Karpas-422 (cell line): ENCODE measurements at places on chromosomes 12 and 14. TPM values are rescaled to one million over a fixed set of nuclear protein-coding genes. Genes with fewer than 3 reads are reported as not detected.

TAS2R42 gene
- not detected in 2 replicates for total RNA-seq

FAM222A gene
- 0.11 and 0.94 TPM in 2 replicates for total RNA-seq

GRCh38 chr14:74610866-74611649 is 979 bp downstream of the LTBP2 start:
- H3K4me3 ChIP-seq, result no peak overlapping the region
- no peaks in the 10 kb centered on the region for H3K36me3 ChIP-seq
- DNase-seq, result no peak
- no peaks in the 10 kb centered on the region for H3K27me3 ChIP-seq
- no peak overlapping the region for H3K27ac ChIP-seq

GPR84 gene
- total RNA-seq, result 0.29 TPM in 1 of 2 replicates, not detected in the other

GZMH gene
- total RNA-seq, result not detected in 2 replicates

DNA sequence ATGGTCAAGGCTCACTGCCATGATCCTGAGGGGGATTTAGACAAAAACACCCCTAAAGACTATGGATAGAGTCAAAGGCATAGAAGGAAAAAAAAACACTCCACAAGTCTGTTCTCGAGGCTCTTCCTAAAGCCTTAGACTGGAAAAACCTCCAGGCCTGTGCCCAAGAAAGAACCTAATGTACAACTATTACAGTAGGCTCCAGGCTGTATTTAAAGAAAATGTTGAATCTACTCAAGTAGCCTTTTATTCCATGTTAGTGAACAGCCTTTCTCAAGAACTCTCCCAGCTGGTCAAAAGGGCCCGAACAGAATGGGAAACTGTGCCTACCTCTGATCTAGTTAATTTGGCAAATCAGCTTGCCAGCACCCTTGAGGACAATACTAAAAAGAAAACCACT is 28.3 kb downstream of the GNPTAB start:
- H3K27ac ChIP-seq, result no peak overlapping the region
- no peaks in the 10 kb centered on the region for H3K36me3 ChIP-seq
- H3K27me3 ChIP-seq, result no peaks in the 10 kb centered on the region
- H3K4me3 ChIP-seq, result no peak overlapping the region
- no peak for DNase-seq
- H3K4me1 ChIP-seq, result no peaks in the 10 kb centered on the region

GRCh38 chr12:12286441-12286840 is 19.6 kb upstream of the LRP6 start:
- H3K27me3 ChIP-seq, result no peaks in the 10 kb centered on the region
- H3K4me3 ChIP-seq, result no peak overlapping the region
- no peak for DNase-seq
- H3K4me1 ChIP-seq, result no peaks in the 10 kb centered on the region

- no peak for DNase-seq
- no peaks in the 10 kb centered on the region for H3K36me3 ChIP-seq
- H3K27me3 ChIP-seq, result no peaks in the 10 kb centered on the region
Observed at GRCh38 chr14:43754838-43755237, 752.2 kb downstream of the FSCB start.
